NCI-H187 (cell line): ENCODE measurements at places on chromosomes 4 and X.

- no peak for DNase-seq
These were observed 111.6 kb upstream of the PPP3CA start for GRCh38 chr4:101458914-101459313.

- DNase-seq, result no peak
These were observed 20.5 kb downstream of the COMMD8 start for GRCh38 chr4:47442980-47443379.

- DNase-seq, result no peak
These were observed 15.3 kb upstream of the TADA2B start for GRCh38 chr4:7027913-7028312.

DNA sequence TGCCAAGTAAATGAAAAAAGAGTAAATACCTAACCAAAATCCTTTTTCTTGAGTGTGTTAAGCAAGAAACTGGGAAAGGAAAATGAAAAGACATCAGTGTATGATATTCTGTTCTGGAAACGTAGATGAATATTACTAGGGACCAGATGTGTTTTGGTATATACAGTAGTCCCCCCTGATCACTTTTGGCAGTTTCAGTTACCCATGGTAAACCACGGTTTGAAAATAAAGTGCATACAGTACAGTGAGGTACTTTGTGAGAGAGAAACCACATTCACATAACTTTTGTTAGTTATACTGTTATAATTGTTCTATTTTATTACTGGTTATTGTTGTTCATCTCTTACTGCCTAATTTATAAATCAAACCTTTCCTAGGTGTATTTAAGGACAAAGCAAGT, 250.9 kb downstream of the TENM3 start:
- DNase-seq, result no peak

GRCh38 chr4:159435561-159436023, 332.7 kb downstream of the RAPGEF2 start:
- DNase-seq, result no peak

DNA sequence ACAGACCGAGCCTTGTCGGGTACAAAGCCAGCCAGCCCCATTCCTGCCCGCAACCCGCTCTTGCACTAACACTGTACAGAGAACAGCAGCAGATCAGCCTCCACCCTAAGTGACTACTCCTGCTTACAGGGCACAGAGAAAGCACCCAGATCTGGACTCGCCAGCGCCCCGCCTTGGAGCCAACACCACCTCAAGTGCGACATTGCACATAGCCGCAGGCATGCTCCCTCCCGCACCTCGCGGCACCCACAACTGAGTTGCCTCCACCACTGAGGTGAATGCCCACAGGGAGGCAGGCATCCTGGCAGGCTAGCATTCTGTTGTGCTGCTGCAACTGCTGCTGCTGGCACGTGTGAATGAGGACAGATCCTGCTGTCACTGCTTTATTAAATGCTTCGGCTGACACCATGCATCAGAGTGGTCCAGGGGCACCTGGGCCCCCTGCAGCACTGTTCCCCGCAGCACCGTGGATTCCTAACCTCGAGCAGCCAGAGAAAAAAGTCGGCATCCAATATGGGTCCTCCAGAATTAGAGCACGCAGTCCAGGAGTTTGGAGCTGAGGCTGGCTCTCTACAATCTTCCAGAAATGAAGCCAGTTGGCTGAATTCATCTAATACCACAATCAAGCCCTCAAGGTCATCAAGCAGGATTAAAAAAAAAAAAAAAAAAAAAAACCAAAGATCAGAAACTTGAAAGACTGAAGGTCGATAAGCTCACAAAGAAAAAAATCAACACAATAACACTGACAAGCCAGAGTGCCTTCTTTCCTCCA, 352.9 kb downstream of the GASK1B start:
- DNase-seq, result no peak

- DNase-seq, result no peak
These were observed 25.4 kb downstream of the TMSB4X start for GRCh38 chrX:13000301-13000811.

DNA sequence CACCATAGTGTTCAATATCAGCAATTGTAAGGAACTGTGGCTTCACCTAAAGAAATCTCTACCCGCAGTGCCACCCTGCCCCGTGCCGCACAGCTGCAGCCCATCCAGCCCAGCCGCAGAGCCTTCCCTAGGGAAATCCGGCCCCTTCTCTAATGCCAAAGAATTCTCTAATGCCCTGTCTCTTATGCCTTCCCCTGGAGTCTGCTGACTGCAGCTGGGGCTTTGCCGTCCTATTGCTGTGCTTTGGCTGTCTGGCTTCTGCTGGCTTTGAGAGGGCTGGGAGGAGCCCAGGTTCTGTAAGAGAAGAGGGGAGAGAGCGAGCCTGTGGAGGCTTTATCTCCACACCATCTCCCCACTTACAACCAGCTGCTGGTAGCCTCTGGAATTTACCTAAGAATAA, 85.9 kb upstream of the HELT start:
- DNase-seq, result no peak

GRCh38 chr4:15451181-15451865, 18.4 kb upstream of the CC2D2A start:
- DNase-seq, result no peak

DNA sequence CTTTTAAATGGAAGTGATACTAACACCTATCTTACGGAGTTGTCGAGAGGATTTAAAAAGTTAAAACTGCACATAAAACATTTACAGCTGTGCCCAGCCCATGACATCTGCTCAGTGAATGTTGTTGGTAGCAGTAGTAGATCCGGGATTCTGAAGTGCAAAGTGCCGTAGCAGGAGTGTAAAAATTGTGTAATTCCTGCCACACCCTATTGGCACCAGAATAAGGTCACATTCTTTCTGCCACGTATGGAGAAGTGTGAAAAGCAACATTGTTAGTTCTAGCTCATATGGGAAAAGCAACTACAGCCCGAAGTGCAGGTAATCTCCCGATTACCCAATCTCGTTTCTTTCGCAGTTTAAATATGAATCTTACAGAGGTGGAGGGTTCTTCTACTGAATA, 31.2 kb downstream of the PRIMPOL start:
- DNase-seq, result no peak

- DNase-seq, result no peak
These were observed 334.5 kb downstream of the ADAM29 start for GRCh38 chr4:175252642-175253041.

DNA sequence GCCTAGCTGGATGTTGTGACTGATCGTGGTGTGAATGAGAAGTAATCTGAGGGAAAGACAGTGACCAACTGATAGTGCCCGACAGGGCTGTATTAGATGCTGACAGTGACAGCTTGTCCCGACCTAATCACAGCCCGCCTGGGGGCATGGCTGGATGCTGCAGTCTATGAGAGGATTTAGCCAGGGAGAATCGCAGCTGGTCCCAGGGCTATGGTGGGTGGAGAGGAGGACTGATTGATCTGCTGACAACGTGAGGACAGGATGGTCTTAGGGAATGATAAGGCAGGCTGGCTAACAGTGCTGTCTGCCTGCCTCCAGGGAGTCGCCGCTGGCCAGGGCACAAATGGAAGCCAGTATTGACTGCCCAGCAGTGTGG, 621 bp upstream of the SUV39H1 start:
- DNase-seq, result no peak

- DNase-seq, result no peak
These were observed 107.1 kb upstream of the C1GALT1C1 start for GRCh38 chrX:120736989-120737388.

- DNase-seq, result no peak
These were observed 35.8 kb downstream of the GPM6A start for GRCh38 chr4:175776217-175776616.

GRCh38 chr4:183403961-183404360, 40.5 kb upstream of the CDKN2AIP start:
- no peak for DNase-seq

GRCh38 chrX:20352504-20352903, 85.8 kb upstream of the RPS6KA3 start:
- no peak for DNase-seq

- no peak for DNase-seq
These were observed 19.9 kb downstream of the COPS4 start for GRCh38 chr4:83054928-83055327.

DNA sequence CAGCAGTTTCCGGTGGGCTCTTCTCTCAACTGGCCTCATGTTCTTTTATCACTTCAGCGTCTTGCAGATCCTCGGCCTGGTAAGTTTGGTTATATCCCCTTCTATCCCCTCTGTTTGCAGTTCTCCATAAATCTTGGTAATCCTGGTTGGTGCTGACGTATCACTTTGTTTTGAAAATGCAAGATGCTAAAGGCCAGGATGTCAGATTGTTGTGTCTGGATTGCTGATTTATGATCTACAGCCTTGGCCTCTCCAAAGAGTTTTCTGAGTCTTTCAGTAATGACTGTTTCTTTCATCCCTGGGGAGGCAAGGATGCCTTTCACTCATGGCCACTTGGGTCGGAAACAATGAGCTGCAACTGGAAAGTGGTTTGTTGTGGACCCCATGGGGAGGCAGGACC, 146.4 kb downstream of the AMMECR1 start:
- DNase-seq, result no peak

GRCh38 chr4:81684352-81684751, 212.6 kb upstream of the RASGEF1B start:
- no peak for DNase-seq

DNA sequence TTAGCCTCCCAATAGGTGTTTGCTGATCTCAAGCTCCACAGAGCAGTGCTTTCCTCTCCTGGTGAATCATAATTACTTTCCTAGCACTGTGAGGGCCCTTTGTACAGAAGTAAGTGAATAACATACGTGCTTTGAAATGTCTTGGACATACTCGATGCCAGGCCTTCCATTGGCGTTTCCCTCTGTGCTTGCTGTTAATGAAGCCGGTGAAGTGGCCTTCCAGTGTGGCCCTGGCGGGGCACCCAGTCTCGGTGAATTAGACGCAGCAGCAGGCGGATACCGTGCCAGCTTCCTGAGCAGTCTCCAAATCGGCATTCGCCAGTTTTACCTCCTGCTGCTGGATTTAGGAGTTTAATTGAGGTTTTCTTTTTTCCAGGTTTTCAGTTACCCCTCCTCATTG, 132.3 kb downstream of the HMX1 start:
- no peak for DNase-seq

GRCh38 chr4:148055844-148056243, 324.0 kb downstream of the ARHGAP10 start:
- DNase-seq, result no peak

GRCh38 chr4:23818097-23818885, 71.6 kb downstream of the PPARGC1A start:
- peak; percentile 69 for DNase-seq

- no peak for DNase-seq
These were observed 751 bp upstream of the RGS12 start for GRCh38 chr4:3291969-3292570.

- DNase-seq, result no peak
These were observed 168.5 kb upstream of the PCDH18 start for GRCh38 chr4:137700751-137701150.
